ENCODE measurements at places on chromosomes 2 and 18.

- DNase-seq: no peak
Measured at GRCh38 chr2:31739161-31739560, 158.4 kb upstream of the SRD5A2 start.

DNA sequence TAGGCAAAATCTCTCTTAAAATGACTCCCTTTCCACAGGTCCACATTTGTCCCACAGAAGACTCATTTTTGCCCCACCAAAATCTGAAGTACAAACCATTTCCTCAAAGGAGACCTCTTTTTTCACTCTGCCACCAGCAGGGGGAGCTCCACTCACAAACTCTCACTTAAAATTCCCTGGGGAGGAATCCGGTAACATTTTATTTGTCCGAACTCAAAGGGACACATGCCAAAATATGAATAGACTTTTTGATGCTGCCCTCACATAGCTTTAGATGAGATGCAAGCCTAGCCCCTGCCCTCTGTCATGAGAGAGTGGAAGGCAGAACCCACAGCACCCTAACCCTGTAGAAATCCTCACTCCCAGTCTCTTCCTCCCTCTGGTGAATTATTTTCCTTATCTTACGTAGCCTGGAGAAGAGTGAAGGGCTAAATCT lies 57.1 kb downstream of the RMDN2 start:
- DNase-seq: peak; percentile 51

DNA sequence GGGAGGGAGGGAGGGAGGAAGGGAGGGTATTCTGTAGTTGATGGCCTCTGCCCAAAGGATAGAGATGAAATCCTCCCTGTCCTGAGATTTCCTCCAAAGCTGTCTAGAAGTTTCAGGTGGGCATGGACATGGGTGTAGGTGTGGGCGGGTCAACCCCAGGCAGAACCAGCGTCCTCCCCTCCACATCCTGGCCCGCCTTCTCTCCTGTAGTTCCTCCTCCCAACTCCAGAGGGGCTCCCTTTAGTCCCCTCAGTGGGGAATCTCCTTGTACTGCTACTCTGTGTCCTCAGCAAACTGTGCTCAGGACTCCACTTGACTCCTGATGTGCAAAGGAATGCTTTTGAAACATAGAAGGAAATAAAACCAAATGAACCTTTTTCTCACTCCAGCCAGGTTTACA lies 88.1 kb downstream of the MRPS9 start:
- DNase-seq: no peak

- DNase-seq: no peak
Measured at GRCh38 chr2:45344502-45344901, 266.6 kb downstream of the SRBD1 start.

DNA sequence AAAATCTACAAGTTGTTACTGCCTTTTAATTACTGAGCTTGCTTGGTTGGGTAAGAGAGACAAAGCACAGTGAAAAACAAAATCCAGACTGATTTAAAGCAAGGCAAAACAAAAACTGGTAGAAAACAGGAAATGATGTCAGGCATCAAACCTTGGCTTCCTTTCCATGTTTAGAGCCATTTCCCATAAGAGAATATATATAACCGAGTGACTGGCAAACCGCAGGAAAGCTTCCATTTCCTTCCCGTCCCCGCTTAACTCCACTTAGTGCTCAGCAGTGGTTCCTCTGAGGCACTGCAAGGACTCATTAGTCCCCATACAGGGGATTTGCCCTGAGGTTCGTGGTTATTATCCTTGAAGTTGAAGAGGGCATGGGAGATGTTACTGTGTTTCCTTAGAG lies 446.3 kb downstream of the LPIN1 start:
- DNase-seq: no peak

DNA sequence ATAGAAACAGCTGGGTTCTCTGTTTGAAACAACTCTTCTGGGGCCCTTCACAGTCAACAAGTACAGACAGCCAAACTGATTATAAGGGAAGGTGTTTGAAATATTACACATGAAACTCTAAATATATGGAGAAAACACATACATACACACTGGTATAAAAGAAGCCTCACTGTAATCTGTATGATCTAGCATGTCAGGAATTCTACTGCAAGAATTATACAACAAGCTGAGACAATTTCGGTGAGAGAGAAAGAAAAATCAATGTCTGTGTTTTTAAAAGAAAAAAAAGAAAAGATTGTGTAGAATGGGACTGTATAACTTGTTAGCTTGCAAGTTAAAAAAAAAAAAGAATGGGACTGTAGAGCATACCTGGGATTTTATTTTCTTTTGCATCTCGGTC lies 26.3 kb downstream of the IRS1 start:
- DNase-seq: no peak

GRCh38 chr2:240624011-240624949 lies 1.0 kb upstream of the GPR35 start:
- no peak for DNase-seq

DNA sequence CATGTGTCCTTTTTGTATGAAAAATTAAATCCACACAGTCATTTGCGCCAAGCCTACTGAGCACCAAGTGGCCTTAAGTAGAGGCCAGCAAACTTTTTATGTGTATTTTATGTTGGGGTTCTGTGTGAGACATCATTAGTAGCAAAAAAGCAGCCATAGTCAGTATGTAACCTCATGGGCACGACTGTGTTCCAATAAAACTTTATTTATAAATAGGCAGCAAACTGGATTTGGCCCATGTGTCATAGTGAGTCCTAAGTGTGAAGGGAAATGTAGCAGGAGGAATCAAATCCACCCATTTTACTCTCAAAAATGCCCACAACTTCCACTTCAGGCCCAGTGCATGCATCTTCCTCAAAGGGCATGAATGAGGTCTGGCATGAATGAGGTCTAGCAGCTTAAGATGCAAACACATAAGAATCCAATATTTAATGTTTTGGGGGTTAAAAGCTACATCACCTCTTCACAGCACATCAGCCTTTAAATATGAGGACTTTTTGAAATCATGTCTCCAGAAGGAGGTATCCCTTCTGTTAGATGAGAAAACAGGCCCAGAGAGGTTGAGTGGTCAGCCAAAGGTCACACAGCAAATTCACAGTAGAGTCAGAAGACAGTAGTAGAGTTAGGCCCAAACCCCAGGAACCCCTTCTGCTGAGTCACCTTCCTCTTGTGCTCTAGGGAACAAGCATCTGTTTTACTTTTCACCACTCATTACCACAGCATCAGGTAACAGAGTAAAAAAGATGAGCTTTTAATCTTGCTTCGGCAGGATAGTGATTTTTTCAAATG lies 45.6 kb downstream of the MREG start:
- no peak for DNase-seq

DNA sequence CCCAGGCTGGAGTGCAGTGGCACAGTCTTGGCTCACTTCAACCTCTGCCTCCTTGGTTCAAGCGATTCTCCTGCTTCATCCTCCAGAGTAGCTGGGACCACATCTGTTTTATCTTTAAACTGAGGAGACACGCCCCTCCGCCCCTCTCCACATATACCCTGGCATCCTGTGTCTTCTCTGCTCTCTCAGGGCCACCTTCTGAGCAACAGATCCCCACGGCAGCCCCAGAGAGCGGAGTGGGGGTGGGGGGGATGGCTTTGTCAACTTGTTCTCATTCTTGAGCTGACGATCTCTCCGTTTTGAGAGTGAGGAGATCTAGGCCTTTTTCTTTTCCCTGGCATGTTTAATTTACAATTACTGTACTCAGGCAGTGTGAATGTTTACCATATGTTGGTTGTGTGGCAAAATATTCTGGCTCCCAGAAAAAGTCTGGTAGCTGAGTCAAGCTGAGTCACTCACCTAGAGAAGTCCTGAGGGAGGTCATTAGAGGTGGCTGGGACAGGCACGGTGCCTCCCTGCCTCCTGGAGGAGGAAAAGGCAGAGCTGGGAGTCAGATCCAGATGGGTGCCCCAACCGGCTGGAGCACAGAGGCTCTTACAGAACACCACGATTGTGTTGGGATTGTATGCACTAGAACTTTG lies 19.5 kb upstream of the ID2 start:
- no peak for DNase-seq

- no peak for DNase-seq
Measured at GRCh38 chr2:190812506-190813294, 67.9 kb upstream of the GLS start.

DNA sequence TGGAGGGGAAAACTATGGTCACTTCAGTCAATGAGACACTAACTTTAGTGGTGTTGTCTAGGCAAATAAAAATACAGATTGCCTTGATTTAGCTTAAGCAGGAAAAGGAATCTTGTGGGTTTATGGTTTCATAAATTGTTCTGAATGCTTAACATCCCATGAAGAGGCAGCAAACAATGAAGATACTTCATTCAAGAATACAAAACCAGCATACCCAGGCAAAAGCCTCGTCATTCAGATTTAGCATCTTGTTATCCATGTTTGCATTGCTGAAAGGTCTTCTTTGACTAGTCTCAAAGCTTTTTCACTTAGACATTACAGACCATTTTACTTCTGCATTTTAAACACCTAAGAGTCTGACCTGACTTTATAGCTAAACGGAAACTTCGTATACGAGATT lies 272.7 kb upstream of the FSHR start:
- no peak for DNase-seq
